ENCODE measurements at places on chromosomes 13 and 19.

DNA sequence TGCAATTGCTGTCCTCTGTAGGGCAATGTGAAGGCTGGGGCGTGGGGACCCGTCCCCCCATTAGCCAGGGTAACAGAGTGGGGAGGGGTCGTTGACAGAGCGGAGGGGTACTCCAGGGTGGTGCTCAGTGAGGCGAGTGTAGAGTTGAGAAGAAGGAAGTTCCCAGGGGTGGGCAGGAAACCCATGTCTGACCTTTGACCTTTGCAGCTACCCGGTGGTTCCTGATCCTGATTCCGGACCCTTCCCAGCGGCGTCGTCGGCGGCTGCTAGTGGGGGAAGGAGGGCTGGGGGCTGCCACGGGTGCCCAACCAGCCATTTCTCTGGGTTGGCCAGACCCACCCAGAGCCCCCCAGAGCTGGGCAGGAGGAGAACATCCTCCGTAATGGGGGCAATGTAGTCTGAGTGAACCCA is 2.1 kb upstream of the PLVAP start:
- no peak for DNase-seq

- no peak for DNase-seq
These were observed 1544.6 kb downstream of the OLFM4 start for GRCh38 chr13:54573186-54573585.

DNA sequence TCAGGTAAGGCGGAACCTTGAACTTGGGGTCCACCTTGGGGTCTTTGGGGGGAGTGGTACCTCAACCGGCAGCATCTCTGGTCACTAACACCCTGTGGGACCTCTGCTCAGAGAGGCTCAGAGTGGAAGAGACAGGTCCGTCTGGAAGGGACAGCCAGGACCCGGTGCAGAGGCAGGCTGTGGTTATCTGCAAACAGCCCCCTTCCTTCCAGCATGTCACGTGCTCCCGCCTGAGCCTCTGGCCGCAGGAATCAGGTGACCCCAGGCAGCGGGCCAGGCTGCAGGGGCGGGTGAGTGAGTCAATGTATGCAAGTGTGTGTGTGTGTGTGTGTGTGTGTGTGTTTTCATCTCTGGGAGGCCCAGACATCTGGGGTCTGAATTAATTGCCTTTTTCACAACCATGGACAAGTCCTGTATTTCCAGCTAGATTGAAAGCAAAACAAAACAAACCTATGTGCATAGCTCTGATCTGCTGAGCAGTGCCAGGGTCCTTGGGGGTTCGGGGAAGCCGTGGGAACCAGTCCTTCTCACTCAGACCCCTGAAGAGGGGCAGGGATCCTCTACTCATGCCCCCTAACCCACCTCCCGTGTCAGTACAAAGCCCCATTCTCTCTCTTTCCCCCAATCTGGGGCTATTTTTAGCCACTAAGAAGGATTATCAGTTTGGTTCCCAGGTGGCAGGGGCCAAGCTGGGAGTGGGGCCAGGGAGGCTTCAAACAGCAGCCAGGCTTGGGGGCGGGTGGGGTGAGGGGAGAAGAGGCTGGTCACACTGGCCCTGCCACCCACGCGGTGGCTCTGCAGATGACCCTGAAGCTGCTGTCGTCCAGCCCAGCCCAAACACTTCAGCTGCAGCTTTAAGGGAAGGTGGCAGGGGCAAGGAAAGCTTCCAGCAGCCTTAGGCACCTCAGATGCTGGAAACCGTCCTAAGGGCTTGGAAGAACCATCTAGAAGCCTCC is 31.4 kb downstream of the CERS4 start:
- no peak for DNase-seq

GRCh38 chr13:44336934-44337333 is 36.7 kb upstream of the SERP2 start:
- DNase-seq = no peak

GRCh38 chr19:48230555-48231129 is 25.1 kb downstream of the CARD8 start:
- no peak for DNase-seq

GRCh38 chr13:23919006-23919405 is 21.7 kb upstream of the C1QTNF9B start:
- DNase-seq = no peak

DNA sequence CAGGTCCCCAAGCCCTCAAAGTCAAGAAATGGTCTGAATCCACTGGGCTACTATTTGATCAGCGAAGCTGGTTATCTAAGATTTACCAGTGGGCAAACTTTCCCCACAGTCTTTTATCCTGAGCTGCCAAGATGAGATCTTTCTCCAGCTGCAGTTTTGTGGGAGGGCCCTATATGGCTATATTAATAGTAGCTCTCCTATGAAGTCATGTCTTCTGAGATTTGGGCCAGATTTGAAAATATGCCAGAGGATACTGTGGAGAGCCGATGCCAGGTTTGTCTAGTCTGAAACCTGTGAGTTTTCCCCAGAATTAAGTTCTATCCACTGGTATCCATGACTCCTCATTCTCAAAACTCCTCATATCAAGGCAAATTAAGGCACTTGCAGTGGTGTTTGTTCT is 173.2 kb downstream of the FLT1 start:
- no peak for DNase-seq

DNA sequence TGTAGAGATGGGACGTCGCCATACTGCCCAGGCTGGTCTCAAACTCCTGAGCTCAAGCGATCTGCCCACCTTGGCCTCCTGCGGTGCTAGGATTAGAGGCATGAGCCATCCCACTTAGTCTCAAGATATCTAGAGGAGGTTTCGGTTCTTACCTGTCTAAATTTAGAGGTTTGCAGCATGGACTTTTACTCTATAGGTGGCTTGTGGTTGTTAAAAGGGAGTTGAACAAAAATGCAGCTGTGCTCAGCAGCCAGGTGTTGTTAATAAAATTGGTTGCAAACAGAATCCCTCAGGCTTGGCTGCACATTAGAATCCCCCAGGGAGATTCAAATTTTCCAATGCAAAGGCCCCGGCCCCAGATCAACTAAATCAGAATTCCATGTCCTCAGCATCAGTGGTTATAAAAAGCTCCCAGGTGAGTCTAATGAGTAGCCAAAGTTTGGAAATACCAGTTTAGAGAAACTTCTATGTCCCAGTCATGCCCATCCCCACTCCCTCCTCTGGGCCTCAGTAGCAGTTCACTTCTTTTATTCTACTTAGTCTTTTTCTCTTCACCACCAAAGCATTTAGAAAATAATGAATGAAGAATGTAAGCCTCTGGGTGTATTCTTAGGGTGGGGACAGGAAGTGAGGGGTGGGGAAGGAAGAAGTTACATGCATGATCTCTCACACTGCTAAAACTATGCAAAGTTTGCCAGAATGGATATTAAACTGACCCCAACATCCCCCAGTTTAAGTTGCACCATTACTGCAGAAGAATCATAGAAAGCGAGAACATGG is 471.0 kb downstream of the COG6 start:
- no peak for DNase-seq

DNA sequence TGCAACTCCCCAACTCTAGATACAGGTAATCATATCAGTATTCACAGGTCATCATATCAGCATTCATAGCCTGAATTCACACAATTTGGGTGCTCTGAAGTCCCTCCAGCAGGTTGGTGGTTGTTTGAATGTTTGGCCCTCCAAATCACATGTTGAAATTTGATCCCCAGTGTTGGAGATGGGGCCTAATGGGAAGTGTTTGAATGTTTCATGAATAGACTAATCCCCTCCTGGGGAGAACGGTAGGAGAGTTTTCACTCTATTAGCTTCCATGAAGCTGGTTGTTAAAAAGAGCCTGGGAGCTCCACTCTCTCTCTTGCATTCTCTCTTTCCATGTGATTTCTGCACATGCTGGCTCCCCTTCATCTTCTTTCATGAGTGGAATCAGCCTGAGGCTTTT is 288.6 kb upstream of the PCDH9 start:
- no peak for DNase-seq

DNA sequence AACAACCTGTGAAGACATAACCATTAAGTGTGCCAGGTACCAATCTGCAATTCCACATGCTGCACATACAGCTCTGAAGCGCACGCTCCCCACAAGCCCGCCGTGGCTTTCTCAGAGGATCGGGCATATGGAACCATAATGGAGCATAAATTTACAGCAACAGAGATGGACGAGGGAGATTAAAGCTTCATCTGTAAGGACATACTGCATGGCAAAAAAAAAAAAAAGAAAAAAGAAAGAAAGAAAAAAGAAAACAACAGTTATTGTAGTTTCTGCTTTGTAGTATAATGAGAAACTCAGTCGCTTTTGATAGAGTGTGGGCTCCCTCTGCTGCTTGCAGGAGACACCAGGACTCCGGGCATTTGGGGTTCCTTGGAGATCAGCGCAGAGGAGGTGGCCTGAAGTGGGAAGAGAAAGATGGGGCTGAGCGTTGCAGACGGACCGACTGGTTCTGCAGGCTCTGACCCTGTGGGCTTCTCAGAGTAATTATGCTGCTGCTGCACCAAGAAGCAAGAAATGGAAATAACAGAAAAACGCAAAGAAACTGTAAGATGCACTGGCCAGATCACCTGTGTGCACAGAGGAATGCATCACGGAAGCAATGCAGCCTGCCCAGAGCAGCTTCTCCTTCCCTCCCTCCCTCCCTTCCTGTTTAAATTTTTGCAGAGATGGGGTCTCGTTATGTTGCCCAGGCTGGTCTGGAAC is 10.8 kb upstream of the PDCD5 start:
- peak; percentile 34 for DNase-seq

- no peak for DNase-seq
These were observed 711 bp downstream of the CAMSAP3 start for GRCh38 chr19:7596211-7596937.

- DNase-seq = no peak
These were observed 109.1 kb downstream of the AKAP11 start for GRCh38 chr13:42381165-42381425.

GRCh38 chr13:79869326-79869725 is 388.4 kb downstream of the NDFIP2 start:
- no peak for DNase-seq

DNA sequence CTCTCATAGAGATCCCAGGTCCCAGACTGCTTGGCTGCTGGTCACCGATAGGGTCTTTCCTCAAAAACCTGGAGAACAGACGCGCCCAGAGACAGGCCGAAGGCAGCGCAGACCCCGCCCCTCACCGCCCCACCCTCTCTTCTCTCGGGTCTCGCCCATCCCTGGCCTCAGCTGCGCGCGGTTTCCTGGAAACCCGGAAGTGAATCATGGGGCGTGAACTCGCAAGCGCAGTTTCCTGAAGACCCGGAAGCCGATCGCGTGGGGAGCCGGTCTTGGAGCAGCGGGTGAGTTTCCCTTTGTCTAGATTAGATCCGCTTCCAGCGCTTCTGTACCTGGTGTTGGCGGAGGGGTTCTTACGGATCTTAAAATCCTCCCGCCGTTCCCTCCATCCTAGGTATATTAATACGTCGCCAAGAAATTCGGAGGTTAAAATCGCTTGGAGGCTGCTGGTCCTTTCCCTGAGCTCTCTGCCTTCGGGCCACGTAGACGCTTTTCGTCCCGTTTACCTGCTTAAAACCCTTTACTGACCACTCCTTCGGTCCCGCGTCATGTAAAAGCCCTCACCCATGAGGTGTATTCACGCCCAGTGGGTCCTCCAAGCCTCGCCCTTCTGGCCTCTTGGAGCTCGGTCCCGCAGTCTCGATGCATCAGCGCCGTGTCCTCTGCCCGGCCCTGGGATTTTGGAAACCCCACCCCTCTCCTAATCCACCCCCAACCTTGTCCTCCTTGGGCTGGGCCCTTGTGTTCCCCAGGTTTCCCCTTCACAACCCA is at the start of gene ZNF578:
ZNF578 (plus strand) TSS at position 230 of the 771 bp plus-strand sequence. CDS start 48,293 bp downstream, outside the sequence.
- no peak for DNase-seq

DNA sequence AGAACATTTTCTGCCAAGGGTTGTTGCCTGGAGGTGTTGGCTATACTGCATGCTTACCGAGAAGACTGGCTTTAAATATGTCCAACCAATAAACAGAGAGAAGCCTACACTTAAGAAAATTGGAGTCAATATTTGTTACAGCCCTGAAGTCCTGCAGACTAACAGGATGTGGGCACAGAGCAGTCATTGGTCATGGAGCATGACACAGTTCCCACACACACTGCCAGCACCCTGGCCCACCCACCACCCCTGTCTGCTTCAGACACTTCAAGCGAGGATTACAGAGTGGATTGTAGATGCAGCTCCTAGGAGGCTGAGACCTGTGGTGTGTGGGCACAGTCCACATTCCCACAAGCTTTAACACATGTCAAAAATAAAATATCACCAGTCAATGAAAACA is 21.0 kb upstream of the SERP2 start:
- DNase-seq = no peak

DNA sequence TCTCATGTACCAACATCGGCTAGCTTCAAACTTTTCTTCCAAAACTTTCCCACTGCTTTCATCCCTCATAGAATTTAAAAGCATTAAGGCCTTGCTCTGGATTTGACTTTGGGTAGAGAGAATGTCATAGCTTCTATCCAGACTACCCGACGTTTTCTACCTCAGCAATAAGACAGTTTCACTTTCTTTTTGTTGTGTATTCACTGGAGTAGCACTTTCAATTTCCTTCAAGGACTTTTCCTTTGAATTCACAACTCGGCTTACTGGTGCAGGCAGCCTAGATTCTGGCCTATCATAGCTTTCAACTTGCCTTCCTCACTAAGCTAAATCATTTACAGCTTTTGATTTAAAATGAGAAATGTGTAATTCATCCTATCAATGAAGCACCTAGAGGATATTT is 420.4 kb upstream of the GPC6 start:
- no peak for DNase-seq

DNA sequence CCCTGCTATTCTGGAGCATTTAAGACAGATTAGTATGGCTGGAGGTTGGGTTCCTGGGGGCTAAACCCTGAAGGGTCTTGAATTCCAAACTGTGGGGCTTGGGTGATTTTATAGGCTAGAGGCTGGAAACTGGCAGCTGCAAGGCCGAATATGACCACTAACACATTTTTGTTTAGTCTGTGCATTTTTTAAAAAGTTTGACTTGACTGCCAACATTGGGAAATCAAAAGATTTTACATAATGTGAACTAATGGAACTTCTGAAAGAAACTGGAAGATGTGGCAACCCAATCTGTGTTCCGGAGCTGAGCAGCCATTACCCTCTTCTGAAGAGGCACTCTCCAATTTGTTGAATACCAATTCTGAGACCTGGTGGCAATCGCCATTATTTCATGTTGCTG is 5.1 kb downstream of the ZNF784 start:
- DNase-seq = no peak
